ENCODE measurements at places on chromosomes 7 and 10.

- peaks cover 2% of the 10 kb centered on the region for H3K4me1 ChIP-seq
- H3K27ac ChIP-seq: no peak overlapping the region
- H3K4me3 ChIP-seq: no peak overlapping the region
Measured at GRCh38 chr10:81963606-81964005, 88.6 kb downstream of the NRG3 start.

DNA sequence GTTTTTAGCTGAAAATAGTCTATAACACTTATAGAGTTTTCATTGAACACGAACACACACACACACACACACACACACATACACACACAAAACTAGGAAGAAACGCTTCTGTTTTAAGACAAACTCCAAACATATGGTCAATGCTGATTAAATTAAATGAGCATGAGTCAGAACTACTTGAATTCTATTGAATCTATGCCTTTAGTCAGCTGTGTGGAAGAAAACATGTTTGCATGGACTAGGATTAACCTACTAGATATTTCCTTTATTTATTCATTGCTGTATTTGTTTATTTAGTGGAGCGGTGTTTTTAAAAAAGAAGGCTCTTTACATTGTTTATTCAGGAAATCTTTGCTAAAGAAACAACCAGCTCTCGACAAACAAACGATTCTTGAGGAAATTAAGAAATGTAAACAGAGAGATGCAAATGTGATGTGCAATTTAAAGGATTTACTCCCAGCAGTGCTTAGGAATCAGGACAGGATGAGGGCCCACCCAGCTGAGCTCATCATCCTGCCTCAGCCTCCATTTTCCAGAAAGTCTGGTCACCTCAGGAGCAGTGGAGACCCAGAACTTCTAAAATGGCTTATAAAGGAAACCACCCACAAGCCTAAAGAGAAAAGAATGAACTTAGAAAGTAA is 83.2 kb downstream of the PDE1C start:
- peaks cover 5% of the 10 kb centered on the region for H3K27me3 ChIP-seq
- DNase-seq: no peak
- no peak overlapping the region for H3K4me3 ChIP-seq
- H3K4me1 ChIP-seq: no peaks in the 10 kb centered on the region

- H3K4me1 ChIP-seq: peaks cover 6% of the 10 kb centered on the region
- H3K27ac ChIP-seq: no peak overlapping the region
- H3K36me3 ChIP-seq: no peaks in the 10 kb centered on the region
Measured at GRCh38 chr7:11328309-11328708, 354.6 kb downstream of the PHF14 start.

- H3K36me3 ChIP-seq: no peaks in the 10 kb centered on the region
- no peak overlapping the region for H3K27ac ChIP-seq
- H3K4me3 ChIP-seq: no peak overlapping the region
- DNase-seq: peak; percentile 75
- H3K27me3 ChIP-seq: peaks cover 9% of the 10 kb centered on the region
Measured at GRCh38 chr7:158394936-158395335, 192.7 kb downstream of the PTPRN2 start.

DNA sequence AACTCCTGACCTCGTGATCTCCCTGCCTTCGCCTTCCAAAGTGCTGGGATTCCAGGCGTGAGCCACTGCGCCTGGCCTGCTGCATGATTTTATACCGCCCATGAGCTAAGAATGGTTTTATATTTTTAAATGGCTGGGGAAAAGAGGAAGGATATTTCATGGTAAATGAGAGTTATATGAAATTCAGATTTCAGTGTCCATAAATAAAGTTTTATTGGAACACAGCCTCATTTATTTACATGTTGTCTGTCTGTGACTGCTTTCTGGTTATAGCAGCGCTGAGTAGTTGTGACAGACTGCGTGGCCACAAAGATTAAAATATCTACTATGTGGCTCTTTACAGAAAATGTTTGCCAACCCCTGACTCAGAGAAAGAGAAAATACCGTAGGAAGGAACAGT is 2.2 kb downstream of the TRRAP start:
- no peak for DNase-seq
- H3K36me3 ChIP-seq: peaks cover 17% of the 10 kb centered on the region
- H3K4me3 ChIP-seq: peak overlapping the region; percentile 90
- no peak overlapping the region for H3K27ac ChIP-seq
- H3K27me3 ChIP-seq: no peaks in the 10 kb centered on the region

- peaks cover 5% of the 10 kb centered on the region for H3K36me3 ChIP-seq
- H3K4me3 ChIP-seq: no peak overlapping the region
- H3K27ac ChIP-seq: no peak overlapping the region
- H3K4me1 ChIP-seq: peaks cover 17% of the 10 kb centered on the region
- DNase-seq: no peak
- no peaks in the 10 kb centered on the region for H3K27me3 ChIP-seq
Measured at GRCh38 chr7:103132995-103133688, 15.8 kb downstream of the NAPEPLD start.

- H3K4me1 ChIP-seq: peaks cover 45% of the 10 kb centered on the region
- H3K27me3 ChIP-seq: peaks cover 53% of the 10 kb centered on the region
- no peaks in the 10 kb centered on the region for H3K36me3 ChIP-seq
- H3K4me3 ChIP-seq: no peak overlapping the region
Measured at GRCh38 chr10:75593692-75594556, 162.5 kb downstream of the LRMDA start.

- no peak overlapping the region for H3K4me3 ChIP-seq
- H3K27me3 ChIP-seq: peaks cover 30% of the 10 kb centered on the region
- DNase-seq: no peak
- H3K4me1 ChIP-seq: peaks cover 23% of the 10 kb centered on the region
Measured at GRCh38 chr10:115980470-115980869, 292.5 kb downstream of the GFRA1 start.

All from mesothelial cell of epicardium (in vitro differentiated cells).